Stimulated activated CD4-positive, alpha-beta T cell treated with anti-CD3 and anti-CD28 coated beads, Interleukin-2, amount 100 ng/mL, for 4 hours (primary cell): ENCODE measurements at places on chromosomes 2 and 18.

DNA sequence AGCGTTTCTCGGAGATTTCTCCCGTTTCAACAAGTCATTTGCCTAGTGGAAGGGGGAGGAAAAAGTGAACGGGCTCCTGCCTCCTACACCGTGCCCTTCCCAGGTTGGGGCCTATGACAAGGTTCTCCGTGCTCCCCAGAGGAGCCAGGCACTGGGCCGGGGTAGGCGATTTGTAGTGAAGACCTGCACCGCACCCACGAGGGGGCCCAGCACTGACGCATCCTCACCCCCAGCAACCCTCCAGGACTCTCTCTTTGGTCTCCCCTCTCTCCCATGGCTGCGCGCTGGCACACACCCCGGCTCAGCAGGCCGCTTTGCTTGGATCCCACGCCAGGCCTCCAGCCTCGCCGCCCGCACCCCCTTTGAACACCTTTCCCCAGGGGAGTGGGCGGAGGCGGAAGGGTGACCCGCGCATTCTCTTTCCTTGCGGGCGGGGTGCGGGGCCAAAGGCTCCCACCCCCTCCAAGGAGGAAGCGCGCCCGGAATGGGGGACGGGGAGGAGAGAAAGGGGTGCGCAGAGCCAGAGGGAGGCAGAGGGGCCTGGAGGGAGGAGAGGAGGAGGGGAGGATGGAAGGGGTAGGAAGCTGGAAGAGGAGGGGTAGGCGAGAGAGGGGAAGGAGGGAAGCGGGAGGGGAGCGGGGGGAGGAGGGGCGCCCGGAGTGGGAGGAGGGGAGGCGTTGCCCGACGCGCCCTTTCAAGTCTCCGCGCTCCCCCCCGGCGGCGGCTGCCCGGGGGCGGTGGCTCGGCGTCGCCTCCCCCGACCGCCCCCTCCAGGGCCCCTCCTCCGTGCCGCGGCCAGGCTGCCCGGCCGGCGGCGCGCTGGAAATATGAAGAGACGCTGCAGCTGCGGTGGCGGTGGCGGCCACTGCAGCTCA lies at the start of gene APCDD1:
TSS of gene APCDD1 (plus strand) at position 830 of the 875 bp plus-strand sequence. CDS start 347 bp downstream, outside the sequence.
- DNase-seq: no peak

GRCh38 chr2:19818543-19818942 lies 83.2 kb downstream of the TTC32 start:
- no peak for DNase-seq

- DNase-seq: no peak
Observed at GRCh38 chr2:36329251-36329650, 26.3 kb upstream of the CRIM1 start.

DNA sequence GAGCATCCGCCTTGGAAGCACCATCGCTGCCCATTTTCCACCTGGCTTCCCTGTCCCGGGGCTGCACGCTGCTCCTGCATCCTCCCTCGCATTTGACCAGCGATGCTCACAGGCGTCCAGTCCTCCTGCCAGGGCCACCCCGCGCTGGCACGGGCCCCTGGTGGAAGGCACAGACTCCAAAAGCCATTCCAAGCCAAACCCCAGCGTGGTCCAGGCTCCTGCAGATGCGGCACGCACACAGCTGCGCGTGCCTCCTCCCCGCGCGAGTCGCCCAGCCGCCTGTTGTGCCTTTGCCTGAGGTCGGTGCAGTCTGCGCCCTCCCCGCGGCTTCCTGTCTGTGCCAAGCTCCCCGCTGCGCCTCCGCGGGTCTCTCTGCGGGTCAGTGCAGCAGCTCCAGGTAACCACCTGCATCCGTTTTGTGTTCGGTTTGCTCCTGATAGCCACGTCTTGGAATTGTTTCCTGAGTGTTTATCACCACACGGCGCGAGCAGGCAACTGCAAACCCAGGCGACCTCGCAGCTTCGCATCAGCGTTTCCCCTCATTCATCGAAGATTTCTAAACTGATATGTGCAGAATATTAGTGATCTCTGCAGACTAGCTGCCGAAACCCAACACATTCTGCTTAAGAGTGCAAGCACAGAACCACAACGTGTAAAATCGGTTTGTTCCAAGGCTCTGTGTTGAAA lies 65.2 kb upstream of the SALL3 start:
- DNase-seq: no peak

DNA sequence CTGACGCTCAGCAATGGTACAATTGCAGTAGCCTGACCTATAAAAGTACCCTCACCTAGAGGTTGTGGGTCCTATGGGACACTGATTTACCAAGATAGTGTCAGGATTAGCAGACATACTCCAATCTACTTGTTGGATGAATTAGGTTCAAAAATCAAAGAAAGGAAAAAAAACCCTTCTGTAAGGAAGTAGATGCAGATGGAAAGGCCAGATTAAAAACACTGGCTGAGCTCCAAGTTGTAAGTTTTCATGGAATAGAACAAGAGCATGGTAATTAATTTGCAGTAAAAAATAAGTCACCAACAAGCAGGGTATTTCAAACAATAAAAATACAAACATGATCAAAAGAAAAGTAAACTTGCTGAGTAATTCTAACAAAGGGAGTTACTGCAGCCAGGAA lies 26.4 kb downstream of the IDH1 start:
- no peak for DNase-seq

GRCh38 chr2:119476301-119477112 lies 44.9 kb downstream of the TMEM37 start:
- DNase-seq: no peak

GRCh38 chr2:99559075-99559662 lies 69.4 kb upstream of the REV1 start:
- DNase-seq: peak; percentile 76

DNA sequence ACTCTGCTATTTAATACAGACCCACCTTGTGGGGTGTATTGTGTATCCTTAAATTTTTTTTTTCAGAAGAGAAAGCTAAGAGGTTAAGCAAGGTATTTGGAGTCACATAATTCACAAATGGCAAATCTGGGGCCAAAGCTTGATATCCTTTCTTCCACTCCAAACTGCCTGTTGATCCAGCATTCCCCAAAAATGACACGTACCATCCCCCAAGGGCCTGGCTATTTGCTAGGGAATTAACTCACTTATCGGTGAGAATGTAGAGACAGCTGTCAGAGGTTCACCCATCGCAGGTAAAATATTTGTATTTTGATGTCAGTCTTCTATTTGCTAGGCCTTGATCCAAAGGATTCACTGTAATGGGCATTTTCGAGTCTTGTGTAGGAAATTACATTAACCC lies 103.6 kb upstream of the FZD7 start:
- no peak for DNase-seq

GRCh38 chr2:190540048-190540447 lies 5.5 kb upstream of the NEMP2 start:
- no peak for DNase-seq

DNA sequence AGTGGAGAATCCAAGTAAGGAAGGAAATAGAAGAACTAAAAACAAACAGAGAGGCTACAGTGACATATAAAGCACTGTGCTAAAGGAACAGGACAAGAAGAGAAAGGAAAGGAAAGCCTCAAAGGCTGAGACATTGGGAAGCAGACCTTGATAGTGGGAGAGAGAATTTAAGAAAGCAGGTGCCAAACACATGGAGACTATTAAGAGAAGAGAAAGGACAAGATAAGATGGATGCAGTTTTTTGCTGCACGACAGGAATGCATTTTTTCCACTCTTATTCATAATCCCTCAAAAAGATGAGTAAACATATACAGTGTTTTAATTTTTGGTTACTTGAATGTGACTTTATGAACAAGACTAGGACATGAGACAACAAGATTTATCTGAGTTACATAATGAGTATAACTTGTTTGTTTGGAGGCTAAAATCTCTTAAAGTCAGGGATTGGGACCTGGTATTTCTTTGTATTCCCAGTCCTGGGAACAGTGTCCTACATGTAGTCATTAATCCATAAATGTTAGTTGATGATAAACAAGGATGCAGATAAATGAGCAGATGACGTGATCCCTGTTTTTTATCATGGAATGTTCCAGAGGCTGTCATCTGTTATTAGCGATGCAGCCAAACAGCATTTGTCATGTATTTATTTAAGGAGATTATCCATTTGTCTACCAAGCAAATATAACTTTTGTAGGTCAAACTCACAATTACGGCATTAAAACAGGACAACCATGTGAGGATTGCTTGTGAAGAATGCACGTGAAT lies 141.7 kb downstream of the DNER start:
- no peak for DNase-seq

DNA sequence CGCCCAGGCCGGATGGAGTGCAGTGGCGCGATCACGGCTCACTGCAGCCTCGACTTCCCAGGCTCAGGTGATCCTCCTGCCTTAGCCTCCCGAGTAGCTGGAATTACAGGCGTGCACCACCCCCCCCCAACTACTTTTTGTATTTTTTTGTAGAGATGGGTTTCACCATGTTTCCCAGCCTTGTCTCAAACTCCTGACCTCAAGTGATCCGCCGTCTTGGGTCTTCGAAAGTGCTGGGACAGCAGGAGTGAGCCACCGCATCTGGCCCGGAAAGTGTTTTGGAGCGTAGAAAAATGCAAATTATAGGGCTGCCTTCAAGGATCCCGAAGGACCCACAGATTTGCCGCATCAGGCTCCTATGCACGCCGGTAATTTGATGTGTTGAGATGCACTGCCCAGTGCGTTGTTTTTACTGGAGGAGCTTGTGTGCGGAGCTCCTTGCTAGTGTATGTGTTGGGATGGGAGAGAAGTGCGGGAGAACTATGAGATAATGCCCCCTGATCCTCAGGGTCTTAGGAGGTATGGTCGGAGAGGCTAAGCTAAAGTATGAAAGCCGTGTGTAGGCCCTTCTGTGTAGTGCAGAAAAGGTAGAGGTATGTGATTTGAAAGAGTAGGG lies 1.2 kb upstream of the CLASP1 start:
- no peak for DNase-seq

- no peak for DNase-seq
Observed at GRCh38 chr2:142100139-142100873, 30.5 kb downstream of the LRP1B start.

- DNase-seq: no peak
Observed at GRCh38 chr2:42853549-42854206, 61.3 kb upstream of the HAAO start.

DNA sequence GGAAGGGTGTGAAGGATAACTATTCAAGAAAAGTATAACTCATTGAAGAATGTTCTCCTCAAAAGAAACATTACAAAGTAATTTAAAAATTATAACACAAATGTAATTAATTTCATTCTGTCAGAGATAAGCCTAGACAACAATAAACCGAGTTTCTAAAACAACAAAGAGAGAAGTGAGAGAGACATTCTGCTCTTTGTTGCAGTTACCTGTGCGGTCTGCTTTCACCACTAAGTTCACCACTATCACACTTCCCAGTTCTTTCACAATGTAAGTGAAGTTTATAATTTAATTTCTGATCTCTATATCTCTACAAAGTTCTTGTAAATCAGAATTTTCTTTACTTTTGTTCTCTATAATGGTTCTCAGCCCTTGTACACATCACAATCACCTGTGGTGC lies 76.3 kb upstream of the FRZB start:
- no peak for DNase-seq

DNA sequence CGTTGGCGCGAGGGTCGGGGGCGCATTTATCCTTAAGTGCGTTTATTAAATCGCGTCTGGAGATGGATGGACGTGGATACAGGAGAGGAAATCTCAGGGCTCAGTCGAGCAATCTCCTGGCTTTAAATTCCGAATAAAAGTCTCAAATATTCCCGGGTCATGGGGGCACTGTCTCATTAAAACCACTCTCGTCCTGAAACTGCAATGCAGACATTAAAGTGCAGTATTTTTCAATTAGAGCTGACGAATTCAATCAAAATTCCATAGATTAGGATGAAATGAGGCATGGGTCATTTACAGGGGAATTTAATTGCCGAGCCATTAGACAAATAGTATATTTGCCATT lies 10.7 kb upstream of the GBX2 start:
- no peak for DNase-seq

DNA sequence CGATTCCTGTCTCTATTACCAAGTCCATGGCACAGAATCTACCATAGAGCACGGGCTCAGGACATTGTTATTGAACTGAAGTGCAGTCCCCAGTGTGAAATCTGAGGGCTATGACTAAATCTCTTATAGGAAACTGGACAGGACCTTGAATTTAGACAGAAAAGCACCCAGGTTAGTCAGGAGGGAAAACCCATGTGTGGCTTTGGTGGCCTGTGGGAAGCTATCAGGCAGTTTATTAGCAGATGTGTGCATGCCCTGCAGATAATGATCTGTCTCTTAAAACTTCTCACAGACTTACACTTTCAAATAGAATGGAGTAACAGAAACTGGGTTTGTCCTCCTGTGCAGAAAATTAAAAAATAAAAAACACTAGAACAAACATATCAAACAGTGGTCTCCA lies 610.0 kb upstream of the RAB6C start:
- no peak for DNase-seq

DNA sequence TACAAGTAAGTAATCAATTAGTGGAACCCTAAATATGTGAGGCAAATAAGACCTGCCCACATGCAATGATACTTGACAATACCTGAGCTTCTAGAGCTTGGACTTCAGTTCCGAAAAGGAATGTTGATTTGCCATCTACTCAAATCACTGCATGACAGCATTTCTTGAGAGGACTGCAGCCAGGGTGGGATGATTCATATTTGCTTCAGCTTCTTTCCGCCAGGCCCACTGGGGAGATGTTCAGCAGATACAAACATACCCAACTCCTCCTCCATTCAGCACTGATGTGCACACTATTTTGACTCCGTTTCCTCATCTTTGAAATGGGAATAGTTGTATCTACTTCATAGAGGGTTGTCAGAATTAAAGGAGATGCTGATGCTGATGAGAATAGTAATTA lies 28.8 kb upstream of the TMEM177 start:
- DNase-seq: no peak

DNA sequence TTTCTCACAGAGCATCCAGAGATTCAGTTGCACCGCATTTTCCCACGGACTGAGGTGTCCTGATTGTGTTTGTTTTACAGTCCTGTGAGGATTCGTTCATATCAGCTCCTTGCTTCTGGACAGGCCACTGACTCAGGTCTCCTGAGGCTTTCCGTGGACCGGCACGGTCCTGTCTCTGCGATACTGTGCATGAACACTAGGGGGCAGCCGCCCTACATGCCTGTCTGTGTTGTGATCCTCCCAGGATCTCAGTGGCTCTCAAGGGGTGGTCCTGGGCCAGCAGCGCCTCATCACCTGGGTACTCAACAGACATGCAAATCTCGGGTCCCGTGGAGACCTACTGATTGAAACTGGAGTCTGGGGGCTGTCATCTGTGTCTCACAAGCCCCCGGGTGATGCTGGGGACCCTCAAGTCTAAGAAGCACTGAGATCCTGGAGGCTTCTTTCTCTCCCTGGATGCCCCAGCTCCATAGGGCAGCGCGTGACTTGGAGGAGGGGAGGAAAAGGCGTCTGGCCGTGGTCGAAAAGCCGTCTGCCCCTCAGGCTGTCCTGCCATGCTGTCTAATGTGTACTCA lies 28.9 kb downstream of the IL1R2 start:
- peak; percentile 81 for DNase-seq

DNA sequence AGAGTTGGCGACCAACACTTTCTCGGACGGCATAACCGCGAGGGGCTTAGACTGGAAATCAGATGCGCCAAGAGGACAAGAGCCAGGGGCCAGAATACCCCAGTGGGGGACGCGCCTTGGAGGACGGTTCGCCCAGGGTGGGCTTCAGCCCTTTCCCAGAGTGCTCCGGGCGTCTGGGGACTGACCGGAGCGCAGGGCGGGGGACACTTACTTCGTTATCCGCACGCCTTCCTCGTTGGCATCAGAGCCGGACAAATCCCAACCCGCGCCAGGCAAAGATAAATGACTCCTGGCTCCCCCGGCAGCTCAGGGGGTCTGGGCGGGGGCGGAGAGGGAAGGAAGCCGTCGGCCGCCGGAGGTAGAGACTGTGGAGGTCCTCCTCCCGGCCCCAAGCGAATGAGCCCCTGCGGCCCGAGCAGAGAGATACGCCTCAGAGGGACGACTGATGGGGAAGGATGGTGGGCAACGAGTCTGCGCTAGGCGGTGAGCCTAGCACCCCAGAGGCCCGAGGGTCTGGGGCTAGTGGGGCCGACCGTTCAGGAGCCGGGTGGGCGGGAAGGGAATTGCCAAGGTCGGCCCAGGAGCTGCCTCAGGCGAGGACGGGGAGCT lies 4.7 kb upstream of the SATB2 start:
- no peak for DNase-seq
